ENCODE measurements at places on chromosomes 1 and 21.

DNA sequence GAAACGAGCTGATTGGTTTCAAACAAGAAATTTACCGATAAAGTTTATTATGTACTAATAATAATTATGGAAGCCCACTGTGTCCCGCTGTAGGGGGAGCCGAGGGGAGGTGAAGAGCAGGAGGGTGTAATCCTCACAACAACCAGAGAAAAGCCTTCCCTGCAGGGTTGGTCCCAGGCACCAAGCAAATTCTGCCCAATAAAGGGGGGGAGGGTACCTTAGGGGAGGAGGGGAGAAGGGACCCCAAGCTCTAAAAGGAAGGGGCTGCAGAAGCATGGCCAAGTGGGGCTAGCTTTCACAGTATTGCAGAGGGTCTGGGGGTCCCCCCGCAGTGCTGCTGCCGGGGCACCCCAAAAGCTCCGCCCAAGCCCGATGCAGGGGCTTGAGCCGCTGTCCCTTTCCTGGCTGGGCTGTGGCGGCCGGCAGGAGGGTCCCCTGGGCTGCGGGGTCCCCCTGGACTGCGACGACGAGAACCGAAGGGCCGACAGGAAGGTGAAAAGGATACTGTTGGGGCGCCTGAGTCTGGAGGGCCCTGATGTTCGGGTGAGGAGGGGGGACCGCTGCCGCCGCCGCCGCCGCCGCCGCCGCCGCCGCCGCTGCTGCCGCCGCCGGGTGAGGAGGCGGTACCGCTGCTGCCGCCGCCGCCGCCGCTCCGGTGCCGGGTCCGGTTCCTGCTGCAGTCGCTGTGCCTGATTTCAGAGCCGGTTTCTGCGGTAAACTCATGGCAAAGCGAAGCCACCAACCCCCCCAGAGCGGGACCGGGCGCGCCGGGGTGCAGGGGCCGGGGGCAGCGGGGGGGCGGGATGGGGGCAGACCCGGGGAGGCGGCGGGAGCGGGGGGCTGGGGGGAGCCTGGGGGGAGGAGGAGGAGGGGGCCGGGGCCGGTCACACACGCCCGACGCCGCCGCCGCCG, 771 bp downstream of the EIF4G3 start:
- no peak for DNase-seq

DNA sequence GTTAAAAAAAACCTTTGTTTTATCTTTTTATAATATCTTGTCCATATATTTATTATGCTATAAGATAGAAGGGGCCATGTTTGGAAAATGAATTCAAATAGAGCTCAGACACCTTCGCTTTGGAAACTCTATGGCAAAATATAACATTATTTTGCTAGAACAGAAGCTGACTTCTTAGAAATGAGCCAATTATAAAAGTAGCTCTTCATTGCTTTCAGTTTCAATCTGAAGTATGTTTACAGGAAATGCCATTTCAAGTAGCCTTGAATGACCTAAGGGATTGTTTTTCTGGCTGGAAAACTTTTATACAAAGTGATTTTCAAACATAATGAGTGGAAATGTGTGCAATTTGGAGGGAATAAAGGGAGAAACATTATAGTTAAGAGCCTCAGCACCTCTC, 37.8 kb upstream of the GBP5 start:
- no peak for DNase-seq

GRCh38 chr1:163824006-163824405, 502.3 kb downstream of the NUF2 start:
- DNase-seq, result peak; percentile 24

GRCh38 chr1:17359808-17360207, 12.2 kb upstream of the PADI6 start:
- no peak for DNase-seq

DNA sequence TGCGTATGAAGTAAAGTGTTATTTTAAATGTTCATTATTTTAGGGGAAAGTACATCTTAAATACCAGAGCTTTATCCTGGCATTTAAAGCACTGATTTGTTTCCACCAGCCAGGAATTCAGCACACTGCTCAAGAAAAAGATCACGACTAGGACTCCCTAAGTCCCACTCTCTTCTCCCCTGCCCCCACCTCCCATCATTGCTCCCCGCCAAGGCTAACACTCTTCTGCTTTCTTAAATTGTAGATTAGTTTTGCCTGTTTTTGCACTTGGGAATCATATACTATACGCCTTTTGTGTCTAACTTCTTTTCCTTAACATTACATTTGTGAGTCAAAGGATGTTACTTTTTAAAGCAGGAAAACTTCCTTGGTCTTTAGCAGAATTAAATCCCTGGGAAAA, 37.5 kb upstream of the C1orf105 start:
- no peak for DNase-seq

DNA sequence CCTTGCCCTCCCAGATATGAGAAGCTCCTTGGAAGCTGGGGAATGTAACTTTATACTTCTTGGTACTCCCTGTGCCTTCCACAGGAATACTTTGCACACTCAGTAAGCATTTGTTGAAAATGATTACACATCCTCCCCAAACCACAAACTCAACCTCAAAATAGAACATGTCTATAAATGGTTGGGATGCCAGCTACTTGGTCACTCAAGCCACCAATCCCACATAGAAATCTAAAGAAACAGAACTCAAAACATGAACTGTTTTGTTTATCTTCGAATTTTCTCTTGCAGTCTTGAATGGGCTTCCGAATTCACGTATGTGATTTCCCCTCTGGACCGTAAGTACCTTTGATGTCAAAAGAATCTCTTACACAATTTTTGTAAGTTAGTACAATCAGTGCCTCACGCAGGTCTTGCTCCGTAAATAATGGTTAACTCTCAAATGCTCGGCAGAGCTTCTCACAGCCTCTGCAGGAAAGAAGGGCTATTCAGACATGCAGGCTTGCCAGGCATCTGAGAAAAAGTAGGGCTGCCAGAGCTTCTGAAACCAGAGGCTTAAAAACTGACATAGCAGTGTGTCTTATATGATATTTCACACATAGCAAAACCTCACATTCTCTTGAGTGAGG, 26.9 kb downstream of the SORT1 start:
- peak; percentile 64 for DNase-seq

DNA sequence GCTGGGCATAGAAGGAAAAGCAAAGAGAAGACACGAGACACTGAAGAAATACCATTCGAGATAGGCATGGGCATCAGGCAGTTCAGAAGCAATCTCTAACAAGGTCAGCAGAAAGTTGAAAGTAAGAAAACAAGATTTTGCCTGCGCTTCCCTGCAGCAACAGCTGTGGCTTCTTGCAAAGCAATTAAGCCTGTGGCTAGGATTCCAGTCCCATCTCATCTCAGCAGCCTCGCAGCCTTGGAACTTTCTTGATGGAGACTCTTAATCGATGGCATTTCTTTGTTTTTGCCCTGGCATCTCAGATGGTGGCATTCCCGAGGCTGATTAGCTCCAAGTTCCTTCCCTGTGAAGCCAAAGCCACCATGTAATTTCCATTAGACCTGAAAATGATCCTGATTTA, 64.6 kb upstream of the SPAG17 start:
- no peak for DNase-seq

DNA sequence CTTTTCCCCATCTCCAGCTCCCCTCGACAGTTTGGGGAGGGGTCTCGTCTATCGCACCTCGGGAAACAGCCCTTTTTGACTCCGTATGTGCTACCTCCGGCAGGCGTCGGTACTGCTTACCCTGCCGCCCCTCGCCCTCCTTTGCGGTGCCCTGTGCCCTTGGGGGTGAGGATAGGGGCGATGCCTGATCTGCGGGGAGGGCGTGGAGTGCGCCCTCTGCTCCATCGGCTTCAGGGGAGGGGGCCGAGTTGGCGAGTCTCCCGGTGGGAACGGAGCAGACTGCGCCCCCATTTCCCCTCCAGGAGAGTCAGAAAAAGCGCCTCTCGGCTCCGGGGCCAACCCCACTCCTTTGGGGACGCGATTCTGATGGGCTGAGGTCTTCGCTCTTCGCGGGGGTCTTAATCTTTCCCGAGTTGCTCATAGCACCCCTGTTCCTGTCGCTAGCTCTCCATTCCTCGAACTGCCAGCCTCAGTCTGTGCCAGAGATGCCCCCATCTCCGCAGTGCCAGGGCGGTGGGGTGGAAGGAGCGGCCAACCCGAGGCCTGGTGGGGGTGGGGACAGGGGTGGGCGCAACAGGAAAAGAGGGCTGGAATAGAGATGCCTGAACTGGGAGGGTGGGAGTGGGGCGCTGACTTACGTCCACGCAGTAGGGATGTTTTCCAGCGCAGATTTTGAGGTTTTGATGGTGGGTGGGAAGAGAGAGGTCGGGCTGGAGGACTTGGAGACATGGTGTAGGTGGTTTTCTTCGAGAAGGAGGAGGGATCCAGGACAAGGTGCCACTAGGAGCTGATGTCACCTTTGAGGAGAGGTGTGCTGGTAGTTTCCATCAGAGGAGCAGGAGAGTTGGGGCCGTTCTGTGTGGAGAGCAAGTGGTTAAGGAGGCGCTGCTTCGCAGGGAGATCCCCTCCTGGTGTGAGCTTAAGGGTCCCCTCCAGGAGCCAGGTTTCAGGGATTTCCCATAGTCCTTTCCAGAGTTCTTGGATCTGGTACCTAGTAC, 674 bp downstream of the PPFIA4 start:
- no peak for DNase-seq

DNA sequence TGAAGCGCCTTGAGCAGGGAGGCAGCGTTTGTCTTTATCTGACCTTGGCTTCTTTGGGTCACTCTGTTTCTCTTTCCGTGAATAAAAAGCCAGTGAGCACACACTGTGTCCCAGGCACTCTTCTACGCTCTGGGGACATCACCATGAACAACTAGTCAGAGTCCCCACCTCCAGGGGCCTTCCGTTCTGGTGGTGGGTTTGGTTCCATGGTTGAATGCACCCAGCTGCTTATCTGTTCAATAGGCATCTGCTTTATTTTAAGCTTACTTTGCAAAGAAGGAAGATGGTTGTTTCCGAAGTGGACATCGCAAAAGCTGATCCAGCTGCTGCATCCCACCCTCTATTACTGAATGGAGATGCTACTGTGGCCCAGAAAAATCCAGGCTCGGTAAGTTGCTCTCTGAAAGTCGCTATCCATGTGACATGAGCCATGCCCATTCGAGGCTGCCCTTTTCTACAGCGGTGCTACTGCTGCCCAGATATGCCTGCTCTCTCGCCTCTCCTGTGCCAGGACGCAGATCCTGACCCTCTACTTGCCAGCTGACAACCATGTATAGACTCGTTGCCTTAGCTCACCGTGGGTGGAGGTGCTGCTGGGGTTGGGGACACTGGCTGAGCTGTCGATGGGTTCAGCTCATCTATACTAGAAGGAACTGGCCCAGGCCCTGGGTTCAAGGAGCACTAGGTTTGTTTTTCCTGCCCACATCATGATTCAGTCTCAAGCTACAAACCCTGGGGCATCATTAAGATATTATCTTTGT, 5.9 kb downstream of the MX1 start:
- no peak for DNase-seq

- peak; percentile 82 for DNase-seq
Observed at GRCh38 chr1:36306902-36307456, 811 bp downstream of the SH3D21 start.

DNA sequence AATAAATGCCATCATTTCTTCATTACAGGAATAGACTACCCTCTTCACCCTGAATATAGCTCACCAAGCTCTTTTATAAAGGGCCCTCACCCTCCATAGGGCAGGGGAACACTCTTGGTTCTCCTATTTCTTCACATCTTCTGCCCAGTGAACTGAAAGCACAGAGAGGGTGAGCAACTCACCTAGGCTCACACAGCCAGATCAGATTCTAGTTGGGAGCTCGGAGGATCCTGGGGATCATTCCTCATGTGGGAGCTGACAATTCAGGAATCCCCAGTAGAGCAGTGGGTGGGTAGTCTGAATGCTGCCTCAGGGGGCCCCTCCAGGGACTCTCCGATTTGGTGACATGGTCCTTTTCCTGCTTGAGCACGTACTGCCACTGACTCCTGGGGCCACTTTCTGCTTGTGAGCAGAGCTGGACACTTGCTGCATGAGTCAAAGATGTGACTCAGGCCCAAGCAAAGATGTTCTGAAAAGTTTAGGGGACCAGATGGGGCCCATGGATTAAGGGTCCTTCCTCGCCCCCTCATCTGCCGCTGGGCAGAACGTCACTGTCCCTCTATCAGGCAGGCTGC, 63.7 kb upstream of the WNT4 start:
- DNase-seq, result no peak

- DNase-seq, result no peak
Observed at GRCh38 chr1:159845751-159846629, 16.5 kb downstream of the VSIG8 start.

- no peak for DNase-seq
Observed at GRCh38 chr1:247528812-247529474, 7.3 kb downstream of the OR2C3 start.

DNA sequence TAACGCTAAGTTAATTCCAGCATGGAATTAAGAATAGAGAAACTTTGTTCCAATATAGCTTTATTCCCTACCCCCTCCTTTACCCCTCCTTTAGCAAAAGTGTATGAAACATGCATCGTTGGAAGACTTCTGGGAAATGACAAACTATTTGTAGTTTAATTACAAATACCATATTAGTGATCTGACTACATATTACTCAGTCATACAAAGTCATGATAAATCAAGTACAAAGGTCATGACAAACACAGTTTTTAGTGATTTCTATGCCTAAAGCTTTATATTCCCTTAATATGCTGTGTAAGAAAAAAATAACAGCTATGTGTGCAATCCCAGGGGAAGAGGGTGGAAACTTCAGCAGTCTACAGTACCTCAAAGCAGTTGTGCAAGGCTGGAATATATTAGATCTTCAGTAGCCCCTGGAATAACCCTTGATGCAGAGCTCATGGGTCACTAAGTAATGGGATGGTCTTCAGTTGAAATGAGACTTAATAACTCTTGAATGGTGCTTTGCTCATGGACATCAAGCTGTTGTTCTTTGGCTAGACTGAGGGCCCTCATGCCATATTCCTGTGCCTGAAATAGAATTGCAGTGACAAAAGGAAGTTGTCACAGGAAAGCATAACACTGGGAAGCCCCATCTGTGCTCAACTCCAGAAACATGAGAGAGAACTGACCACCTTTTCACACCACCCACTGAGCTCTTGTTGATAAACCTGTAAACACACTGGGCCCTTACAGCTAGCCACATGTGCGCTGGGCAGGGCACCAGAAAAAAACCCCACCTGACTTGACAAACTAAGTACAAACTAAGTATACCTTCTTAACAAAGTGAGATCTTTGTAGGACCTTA, 25.3 kb downstream of the ZMYND12 start:
- no peak for DNase-seq

- DNase-seq, result peak; percentile 77
Observed at GRCh38 chr1:112533029-112533428, 24.3 kb downstream of the WNT2B start.

- DNase-seq, result no peak
Observed at GRCh38 chr1:171137580-171137979, 46.9 kb downstream of the FMO3 start.

GRCh38 chr21:29371464-29371863, 72.7 kb downstream of the BACH1 start:
- DNase-seq, result no peak

DNA sequence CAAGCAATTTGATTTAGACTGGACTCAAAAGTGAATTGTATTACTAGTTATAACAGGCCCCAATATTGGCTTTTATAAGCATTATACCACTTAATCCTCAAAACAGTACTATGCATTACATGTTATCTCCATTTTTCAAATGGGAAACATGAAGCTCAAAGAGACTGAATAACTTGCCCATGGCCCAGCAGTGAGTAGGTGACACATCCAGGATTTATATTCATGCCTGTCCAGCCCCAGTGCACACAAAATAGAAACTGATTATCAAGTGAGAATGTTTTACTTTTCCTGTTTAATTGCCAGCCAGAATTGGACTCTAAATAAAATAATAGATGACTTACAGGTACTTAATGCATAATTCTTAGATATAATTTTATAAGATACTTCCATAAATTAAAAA, 82.9 kb downstream of the NIBAN1 start:
- DNase-seq, result no peak

- DNase-seq, result no peak
Observed at GRCh38 chr1:22225858-22226589, 83.1 kb upstream of the WNT4 start.

GRCh38 chr1:2801535-2802291, at the start of gene TTC34:
Gene TTC34 (minus strand): TSS chr1:2801693. CDS start chr1:2800827, 866 bp downstream.
- DNase-seq, result no peak
